IPS-NIHi11 (cell line): ENCODE measurements at places on chromosomes 3 and 15.
A peak's percentile ranks its signal among the peaks of the same experiment; 100 is the strongest.

- DNase-seq = no peak
These were observed 69.0 kb downstream of the NME9 start for GRCh38 chr3:138260611-138261010.

GRCh38 chr3:52822363-52822762 is 8.1 kb downstream of the ITIH4 start:
- no peak for DNase-seq

GRCh38 chr3:32283304-32283703 is 44.8 kb downstream of the CMTM8 start:
- DNase-seq = no peak

- DNase-seq = no peak
These were observed 82.0 kb downstream of the MRPL46 start for GRCh38 chr15:88385078-88385700.

DNA sequence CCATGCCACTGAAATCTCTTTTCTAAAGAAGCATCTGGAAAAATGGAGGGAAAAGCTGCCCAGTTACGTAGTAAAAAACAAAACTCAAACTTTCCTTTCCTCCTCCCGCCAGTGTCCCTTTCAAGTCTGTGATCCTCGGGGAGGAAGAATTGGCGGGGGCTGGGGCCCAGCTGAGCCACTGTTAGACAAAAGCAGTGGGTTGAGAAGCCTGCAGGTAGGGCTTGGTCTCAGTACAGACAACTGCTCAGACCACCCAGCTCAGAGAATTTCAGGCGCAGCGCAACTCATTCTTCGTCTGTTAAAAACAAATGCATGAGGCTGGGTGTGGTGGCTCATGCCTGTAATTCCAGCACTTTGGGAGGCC is 117.1 kb downstream of the MYLK start:
- peak; percentile 38 for DNase-seq

- no peak for DNase-seq
These were observed 1.0 kb downstream of the IGSF11 start for GRCh38 chr3:119033393-119034255.

GRCh38 chr3:129001806-129002572 is 885 bp downstream of the EFCC1 start:
- peak; percentile 54 for DNase-seq

DNA sequence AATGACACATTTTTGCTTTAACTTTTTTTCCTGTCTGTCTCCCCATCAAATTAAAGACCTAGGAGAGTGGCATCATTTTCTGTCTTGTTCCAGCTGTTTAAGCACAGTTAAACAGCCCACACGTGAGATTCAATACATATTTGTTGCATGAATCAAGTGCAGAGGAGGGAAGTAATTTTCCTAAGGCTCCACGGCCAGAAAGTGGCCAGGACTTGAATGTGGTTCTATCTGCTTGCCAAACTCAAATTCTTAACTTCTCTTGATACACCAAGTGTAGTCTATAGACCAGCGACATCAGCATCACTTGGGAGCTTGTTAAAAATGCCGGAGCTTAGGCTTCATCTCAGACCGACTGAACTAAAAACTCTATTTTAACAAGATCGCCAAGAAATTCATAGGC is 724.8 kb upstream of the CFAP20DC start:
- no peak for DNase-seq

DNA sequence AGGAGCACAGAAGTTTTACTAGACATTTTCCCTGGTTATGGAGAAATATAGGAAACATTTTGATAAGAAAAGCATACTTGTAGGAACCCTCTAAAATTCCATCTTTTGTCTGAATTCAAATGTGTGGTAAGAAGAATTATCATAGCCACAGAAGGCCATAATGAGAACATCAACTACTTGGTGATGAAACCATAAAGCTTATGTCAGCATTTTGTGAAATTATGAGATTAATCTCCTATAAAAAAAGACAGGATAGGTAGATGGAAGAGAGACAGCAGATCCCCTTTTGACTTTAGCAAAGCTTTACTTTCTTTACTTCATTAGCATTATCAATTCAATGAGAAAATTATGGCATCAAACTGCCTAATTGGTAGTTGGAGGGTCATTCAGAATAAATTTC is 697.0 kb downstream of the IGSF11 start:
- DNase-seq = no peak

- DNase-seq = no peak
These were observed 636.1 kb downstream of the MAGI1 start for GRCh38 chr3:65402597-65402996.

DNA sequence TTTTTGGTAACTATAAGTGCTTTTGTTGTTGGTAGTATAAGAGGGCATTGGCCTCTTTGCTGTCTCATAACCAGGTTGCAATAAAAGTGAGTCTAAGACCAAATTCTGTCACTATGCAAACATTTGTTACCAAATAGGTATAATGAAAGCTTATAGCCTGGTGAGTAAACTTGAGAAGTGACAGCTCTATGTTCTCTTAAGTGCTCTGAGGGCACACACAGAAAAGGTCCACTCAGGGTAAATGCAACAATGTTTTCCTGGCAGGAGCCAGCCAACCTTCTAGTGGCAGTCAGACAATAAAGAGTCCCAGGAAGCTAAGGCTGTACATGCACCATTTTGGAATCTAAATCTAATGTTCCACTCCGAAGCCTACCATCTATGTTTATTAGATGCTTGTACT is 262.1 kb upstream of the TGFBR2 start:
- DNase-seq = no peak

DNA sequence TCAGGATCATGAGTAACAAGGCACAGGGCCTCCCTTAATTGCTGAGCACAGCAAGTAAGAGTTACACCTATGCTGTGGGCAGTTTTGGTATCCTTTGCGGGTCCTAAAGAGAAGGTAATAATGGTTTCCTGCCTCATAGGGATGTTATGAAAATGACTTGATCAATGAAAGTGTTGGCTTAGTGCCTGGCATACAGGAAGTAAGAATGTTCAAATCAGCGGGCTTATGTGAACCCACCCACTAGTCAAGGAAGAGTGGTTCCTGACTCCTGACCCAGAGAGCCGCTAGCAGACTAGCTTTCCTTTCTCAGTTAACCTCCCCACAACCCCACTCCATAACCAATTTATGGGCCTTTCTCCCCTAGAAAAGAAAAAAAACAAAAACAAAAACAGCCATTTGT is 5.2 kb upstream of the ADAMTS9 start:
- DNase-seq = no peak

- DNase-seq = peak; percentile 11
These were observed 98.0 kb downstream of the DTWD1 start for GRCh38 chr15:49718846-49719245.

DNA sequence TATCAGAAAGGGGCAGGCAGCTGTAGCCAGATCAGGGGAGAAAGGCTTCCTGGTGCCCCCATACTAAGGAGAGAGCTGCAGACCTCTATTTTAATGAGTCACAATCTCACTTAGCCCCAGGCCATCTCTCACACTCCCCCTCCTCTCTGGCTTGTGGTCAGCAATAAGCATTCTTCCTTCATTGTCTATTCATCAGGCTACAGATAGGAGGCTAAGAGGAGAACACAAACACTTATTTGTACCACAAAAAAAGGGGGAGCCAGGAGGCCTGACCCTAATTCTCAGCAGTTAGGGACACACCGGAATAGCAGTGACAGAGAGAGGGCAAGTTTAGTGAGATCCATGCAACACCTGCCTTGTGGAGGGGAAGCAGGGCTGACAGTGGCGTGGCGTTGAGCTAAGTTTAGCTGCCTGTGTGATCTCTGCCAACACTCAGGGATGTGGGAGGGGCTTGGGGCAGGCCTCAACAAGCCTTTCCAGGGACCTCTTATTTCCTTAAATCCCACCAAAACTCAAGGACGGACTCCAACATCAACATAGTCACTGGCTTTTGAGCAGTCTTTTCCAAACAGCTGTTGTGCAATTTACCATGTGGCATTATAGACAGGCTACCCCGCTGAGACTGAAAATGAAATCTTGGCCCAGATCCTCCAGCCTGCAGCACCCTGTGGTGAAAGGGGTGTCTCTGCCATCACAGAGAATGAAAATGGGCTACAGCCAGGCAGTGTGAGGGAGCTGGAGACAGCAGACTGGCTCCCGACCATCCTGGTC is 191.9 kb upstream of the TSC22D2 start:
- DNase-seq = peak; percentile 33

DNA sequence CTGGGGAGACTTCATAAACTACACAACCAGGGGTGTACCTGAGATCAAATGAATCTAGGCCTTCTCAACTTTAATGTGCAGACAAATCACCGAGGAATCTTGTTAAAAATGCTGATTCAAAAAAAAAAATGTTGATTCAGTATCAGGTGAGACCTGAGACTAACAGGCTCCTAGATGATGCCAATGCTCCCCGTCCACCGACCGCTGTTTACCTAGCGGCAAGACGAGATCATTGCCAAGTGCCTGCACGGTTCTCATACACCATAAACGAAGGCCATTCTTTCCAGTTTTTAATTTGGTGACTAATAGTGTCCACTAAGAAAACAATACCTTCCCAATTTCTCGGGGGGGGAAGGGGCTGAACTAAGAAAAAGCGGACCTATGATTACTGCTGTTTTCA is 2.5 kb upstream of the FSIP1 start:
- no peak for DNase-seq

- no peak for DNase-seq
These were observed 318.0 kb downstream of the CLSTN2 start for GRCh38 chr3:140252812-140253656.

- DNase-seq = no peak
These were observed 70.2 kb downstream of the CLDN1 start for GRCh38 chr3:190252080-190252479.

GRCh38 chr3:147222291-147222690 is 184.1 kb downstream of the ZIC4 start:
- DNase-seq = no peak

DNA sequence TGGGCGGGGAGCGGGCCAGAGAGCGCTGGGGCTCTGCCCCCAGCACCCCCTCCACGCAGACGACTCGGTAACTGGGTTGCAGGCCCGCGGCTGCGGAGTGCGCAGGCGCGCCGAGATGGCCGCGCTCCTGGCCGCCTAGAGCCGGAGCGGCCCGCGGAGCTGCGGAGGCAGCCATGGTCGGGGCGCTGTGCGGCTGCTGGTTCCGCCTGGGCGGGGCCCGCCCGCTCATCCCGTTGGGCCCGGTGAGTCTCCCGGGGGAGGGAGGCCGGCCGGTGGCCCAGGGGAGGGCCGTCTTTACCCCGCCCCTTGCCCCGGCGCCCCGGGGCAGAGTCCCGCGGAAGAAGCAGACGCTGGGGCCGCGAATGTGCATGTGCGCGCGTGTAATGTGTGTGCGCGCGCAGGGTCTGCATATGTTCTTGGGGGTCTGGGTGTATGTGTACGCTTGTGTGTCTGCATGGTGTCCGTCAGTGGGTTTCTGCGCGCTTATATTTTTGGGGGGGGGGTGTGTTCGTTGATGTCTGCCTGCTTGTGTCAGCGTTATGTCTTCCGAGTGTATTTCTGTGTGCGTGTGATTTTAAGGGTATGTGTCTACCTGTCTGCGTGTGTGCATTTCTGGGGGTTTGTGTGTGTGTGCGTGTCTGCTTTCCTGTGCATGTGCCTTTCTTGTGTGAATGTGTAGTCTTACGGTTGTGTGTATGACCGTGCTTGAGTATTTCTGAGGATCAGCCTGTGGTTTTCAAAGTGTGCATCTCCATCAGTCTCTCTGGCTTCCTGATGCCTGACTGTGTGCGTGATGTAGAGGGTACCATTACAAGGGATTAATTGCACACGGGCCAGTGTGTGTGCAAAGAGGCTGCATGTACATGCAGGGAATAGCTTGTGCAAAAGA is at the start of gene ABHD14A:
Gene ABHD14A (plus strand): TSS at position 102 of the 889 bp plus-strand sequence. CDS start 72 bp downstream, at position 174.
- peak; percentile 90 for DNase-seq

GRCh38 chr15:39651881-39652280 is 71.0 kb downstream of the THBS1 start:
- DNase-seq = no peak

GRCh38 chr3:123100193-123100776 is 33.5 kb downstream of the PDIA5 start:
- DNase-seq = no peak

GRCh38 chr3:144055604-144056003 is 84.0 kb downstream of the DIPK2A start:
- no peak for DNase-seq

DNA sequence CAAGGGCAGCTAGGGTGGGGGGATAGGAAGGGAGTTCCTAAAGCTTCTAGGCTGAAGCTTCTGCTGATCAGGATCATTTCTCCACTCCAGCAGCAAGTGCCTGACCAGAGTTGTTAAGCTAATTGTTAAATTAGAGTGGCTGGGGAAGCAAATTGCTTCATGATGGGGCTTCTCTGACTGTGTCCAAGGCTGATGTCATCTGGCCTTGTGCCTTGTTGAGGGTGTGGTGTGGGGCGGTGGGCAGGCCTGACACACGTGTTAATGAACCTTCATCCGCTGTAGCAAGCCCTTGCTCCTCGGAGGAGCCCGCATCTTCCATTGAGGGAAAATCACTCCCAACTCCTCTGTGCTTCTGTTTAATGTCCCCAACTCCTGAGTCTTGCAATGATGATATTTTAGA is 84.3 kb upstream of the ROPN1 start:
- no peak for DNase-seq

GRCh38 chr15:38005953-38006808 is 71.7 kb downstream of the TMCO5A start:
- no peak for DNase-seq

GRCh38 chr3:105866656-105867653 is 1.9 kb downstream of the CBLB start:
- no peak for DNase-seq

- DNase-seq = no peak
These were observed 22.3 kb downstream of the HACD2 start for GRCh38 chr3:123562547-123562946.

GRCh38 chr3:37800022-37800551 is 61.6 kb upstream of the CTDSPL start:
- DNase-seq = no peak

- no peak for DNase-seq
These were observed 241.6 kb upstream of the COL8A1 start for GRCh38 chr3:99396651-99397275.

- DNase-seq = no peak
These were observed 197.5 kb upstream of the NR2E3 start for GRCh38 chr15:71612869-71613268.

DNA sequence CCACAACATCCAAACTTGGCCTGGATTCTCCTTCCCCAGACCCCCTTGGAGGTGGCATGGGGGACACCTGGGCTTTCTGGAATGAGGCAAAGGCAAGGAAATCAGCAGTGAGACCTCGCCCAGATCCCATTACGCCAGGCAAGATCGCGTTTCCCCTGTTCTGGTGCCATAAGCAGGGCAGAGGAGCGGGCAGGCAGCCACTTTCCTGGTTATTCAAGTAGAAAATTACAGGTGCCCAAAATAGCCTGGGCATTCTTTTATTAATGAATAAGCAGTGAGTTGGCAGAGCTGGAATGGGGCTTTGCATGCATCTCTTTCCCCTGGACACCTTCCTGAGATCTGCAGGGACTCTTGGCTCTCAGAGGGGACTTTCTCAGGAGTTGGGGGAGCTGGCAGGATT is 31.5 kb upstream of the FAM107A start:
- peak; percentile 36 for DNase-seq

GRCh38 chr3:175404027-175404426 is 544.9 kb downstream of the NAALADL2 start:
- DNase-seq = no peak

DNA sequence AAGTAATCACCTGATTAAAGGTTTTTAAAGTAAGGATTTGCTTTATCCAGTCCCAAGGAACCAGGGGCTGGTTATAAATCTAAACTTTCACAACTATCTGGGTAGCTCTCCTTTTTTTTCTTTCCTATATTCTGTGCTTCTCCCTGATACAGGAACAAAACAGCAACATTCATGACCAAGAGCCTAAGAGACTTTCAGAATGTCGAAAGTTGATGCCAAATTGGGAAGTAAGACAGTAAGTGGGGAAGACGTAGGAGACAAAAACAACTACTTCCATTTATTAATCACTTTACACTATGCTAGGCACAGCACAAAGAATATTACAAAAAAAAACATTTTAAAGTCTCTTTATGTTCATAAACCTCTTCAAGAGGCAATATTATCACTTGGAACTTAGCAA is 211.6 kb downstream of the MAGI1 start:
- DNase-seq = no peak
